ENCODE measurements at places on chromosomes 6 and 20.

GRCh38 chr20:62808211-62808865 lies 3.7 kb downstream of the OGFR start:
- DNase-seq = no peak

DNA sequence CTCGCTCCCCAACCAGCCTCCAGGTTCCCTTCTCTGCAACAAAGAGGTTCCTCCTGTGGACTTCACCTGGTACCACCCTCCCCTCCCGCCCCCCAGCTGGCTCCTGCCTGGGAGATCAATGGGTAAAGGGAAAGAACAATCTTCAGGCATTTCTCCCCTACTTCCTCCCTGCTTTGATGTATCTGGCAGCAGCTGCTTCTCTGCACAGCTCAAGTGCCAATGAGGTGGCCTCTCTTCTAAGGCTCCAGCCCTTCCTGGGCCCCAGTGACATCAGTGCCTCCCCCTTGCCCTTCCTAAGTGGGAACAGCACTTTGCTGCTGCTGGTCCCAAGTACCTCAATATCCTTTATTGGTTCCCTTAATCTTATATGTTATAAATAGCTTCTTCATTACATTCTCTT lies 23.5 kb downstream of the MOCS1 start:
- no peak for DNase-seq

- DNase-seq = no peak
Measured at GRCh38 chr20:50057714-50058053, 55.3 kb downstream of the UBE2V1 start.

DNA sequence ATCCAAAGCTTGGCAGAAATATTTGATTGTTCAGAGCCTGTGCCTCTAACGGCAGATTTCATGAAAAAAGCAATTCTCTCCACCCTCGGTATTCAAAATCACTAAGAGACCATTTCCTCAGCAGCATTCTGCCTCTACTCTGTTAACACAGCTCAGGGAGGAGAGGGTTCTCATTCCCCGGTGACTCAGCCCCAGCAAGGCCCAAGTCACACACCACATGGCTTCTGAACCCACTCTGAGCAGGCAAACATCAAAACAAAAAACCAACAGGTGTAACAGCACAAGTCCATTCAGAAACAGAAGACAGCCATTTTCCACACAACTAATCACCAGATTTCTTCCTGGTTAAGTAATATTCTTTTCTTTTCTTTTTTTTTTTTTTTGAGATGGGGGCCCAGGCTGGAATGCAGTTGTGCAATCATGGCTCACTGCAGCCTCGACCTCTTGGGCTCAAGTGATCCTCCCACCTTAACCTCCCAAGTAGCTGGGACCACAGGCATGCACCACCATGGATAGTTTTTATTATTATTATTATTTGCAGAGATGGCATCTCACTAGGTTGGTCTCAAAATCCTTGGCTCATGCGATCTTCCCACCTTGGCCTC lies 55.4 kb downstream of the GFOD1 start:
- no peak for DNase-seq

GRCh38 chr6:104921896-104922295 lies 35.0 kb upstream of the LIN28B start:
- DNase-seq = no peak

GRCh38 chr6:45704056-45704800 lies 311.4 kb downstream of the CLIC5 start:
- DNase-seq = no peak

DNA sequence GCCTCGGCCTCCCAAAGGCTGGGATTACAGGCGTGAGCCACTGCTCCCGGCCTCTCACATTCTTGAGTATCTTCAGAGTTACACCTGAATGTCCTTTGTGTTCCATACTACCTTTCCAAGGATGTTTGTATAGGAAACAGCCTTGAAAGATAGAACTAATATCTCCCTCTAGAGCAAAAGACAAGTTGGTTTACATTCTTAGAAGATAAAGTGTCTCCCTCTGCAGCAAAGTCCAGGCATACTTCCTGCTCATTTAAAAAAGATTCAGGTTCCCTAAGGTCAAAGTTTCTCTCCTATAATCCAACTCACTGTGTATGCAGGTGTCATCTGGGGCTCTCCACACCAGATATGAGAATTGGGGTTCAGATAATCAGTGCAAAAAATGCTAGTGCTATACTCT lies 224.4 kb downstream of the TPBG start:
- DNase-seq = no peak

DNA sequence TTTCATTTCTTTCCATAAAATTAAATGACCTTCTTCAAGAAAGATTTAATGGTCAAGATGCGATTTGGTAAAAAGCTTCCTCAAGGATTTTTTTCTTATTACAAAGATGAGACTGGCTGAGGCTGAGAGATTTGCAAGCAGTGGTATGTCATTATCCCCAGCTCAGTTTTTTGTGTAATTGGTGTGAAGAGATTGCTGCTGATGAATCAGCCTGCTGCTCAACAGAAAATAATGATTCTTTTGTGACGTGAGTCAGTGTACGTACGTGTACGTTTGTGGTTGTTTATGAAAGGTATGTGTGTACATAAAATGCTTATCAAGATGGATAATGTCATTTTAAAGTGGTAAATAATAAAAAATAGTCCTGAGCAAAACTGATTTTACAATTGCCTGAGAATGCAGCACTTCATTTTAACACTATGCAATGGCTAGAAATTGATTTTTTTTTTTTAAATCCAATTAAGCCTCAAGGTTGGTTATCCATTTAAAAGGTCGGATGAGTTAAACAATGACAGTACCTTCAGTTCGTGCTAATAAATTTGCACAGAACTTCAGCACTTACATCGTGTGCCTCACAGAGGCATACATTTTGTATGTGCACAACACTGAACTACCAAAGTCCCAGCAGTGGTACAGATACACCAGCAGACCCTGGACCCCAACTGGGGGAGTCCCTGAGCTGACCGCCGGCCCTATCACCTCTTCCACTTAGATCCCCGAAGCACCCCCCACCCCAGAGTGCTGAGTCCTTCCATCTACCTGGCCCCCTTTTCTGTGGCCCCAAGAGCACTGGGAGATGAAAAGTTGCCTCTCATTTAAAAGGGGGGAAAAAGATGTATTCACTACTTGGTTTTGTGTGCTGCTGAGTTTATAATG lies 9.7 kb upstream of the NPEPL1 start:
- DNase-seq = no peak

DNA sequence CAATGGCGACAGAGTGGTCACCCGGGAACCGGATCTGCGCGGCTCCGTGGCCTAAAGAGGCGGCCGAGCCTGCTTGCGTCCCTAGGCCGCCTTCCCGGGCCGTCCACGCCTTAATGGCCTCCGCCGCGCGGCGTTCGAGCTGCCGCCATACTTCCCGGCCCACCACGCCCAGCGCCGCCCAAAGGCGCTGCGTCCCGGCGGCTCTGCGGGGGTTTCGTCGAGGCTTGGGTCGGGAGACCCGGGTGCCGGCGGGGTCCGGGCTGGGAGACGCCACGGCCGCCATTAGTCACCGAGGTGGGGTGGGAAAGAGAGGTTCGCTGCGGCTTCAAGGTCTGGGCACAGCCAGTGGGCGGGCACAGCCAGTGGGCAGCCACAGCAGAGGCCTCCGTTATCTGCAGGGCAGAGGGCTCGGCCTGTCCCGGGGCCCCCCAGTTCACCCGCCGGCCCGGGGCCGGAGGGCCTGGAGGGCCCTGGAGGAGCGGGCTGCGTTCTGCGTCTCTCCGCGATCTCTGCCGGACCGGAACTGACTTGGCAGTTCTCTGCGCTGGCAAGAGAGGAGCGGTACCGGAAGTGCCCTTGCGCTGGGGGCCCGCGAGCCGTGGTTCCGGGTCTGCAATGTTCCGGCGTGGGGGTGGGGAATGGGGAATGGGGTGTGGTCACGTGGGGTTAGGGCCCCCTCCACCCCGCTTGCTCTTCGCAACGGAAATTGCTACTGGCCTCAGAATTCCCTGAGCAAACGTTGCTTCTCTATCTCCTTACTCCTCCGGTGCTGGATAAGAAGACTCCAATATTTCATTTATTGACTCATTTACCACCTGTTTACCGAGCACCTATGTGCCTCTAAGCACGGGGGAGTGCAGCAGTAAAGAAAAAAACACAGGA lies 82.3 kb downstream of the CNBD2 start:
- DNase-seq = peak; percentile 74

GRCh38 chr20:37822141-37822601 lies 80.8 kb upstream of the VSTM2L start:
- DNase-seq = no peak
